Fibroblast of upper back skin (primary cell): ENCODE measurements at places on chromosomes 6 and 20.

DNA sequence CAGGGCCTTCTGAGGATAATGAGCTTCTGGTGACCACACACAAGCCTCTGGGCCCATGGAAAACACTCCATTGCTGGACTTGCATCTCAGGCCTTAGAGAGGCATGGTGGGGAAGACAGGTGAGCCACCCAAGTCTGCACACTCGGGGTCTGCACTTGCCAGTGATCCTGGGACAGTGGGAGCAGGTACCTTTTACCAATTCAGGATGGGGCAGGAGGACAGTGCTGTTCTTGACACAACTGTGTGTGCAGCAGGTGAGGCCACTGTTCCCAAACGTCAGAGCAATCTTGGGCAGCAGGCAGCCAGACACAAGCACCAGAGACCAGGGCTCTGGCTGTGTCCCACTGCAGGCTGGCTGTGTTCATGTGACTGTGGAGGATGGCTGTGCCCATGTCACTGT lies 221.3 kb downstream of the ERMARD start:
- DNase-seq: no peak

GRCh38 chr20:22307409-22307808 lies 277.0 kb downstream of the FOXA2 start:
- DNase-seq: no peak

GRCh38 chr20:44598423-44599305 lies 16.3 kb downstream of the PKIG start:
- DNase-seq: no peak

GRCh38 chr6:10458287-10458686 lies 43.4 kb upstream of the TFAP2A start:
- DNase-seq: no peak

GRCh38 chr20:22159276-22159675 lies 425.1 kb downstream of the FOXA2 start:
- DNase-seq: no peak

DNA sequence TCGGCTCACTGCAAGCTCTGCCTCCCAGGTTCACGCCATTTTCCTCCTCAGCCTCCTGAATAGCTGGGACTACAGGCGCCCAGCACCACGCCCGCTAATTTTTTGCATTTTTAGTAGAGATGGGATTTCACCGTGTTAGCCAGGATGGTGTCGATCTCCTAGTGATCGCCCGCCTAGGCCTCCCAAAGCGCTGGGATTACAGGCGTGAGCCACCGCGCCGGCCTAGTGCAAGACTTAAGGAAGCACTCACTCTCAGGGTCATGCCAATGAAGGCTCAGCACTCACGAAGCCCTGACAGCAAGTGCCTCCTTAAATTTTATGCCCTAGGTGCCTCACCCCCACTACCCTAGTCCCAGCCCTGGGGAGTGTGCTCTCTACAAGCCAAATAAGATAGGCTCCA lies 4.7 kb upstream of the DOK5 start:
- DNase-seq: no peak

GRCh38 chr6:46648869-46649492 lies 3.6 kb downstream of the CYP39A1 start:
- DNase-seq: no peak

DNA sequence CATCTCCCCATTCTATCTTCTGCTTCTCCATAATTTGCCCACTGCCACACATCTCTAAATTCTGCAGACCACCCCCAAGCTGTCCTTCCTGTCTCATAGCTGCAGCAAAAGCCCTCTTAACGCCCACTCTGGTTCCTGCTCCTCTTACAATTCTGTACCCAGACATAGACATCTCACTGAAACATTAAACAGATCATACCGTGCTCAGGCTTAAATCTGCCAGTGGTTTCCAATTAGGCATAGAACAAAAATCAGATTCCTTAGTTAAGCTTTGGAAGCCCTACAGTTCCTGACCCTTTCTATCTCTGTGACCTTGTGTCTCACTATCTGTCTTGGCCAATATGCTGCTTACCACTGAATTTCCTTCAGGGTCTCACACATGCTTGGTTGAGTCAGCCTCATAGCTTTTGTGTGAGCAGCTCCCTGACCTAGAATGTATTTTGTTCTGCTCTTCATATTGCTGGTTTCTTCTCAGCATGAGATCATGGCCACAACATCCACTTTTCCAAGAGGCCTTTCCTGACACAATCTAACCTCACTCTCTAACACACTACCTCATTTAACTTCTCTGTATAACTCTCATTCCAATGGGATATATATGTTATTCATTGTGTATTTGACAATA lies 749.7 kb downstream of the MAFB start:
- peak; percentile 66 for DNase-seq

DNA sequence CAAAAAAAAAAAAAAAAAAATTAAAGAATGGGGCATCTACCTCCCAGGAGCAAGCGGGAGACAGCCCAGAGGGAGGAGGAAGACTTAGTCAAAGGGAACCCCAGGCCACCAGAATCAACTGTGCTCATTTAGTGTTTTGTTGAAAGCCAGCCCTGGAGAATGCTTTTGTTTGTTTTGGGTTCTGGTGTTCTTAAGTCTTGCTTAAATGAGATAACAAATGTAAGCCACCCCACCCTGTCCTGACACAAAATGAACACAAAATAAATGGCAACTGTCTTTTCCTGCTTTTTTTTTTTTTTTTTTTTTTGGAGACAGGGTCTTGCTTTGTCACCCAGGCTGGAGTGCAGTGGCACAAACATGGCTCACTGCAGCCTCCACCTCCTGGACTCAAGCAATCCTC lies 165.0 kb upstream of the JARID2 start:
- DNase-seq: no peak

DNA sequence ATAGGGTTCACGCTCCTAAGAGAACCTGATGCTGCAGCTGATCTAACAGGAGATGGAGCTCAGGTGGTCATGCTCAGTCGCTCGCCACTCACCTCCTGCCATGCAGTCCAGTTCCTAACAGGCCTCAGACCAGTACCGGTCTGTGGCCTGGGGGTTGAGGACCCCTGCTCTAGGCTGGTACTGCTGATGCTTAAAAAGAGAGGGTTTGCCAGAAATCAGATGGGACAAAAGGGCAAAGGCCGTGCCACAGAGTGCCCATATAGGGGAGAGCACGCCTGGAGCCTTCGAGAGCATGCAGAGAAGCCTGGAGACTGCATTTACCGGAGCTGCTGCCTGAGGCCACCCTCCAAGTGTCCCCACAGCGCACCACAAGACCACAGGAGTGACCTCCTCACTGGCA lies 75.5 kb downstream of the PTPN1 start:
- no peak for DNase-seq

GRCh38 chr20:32839982-32840285 lies 18.8 kb upstream of the EFCAB8 start:
- no peak for DNase-seq

DNA sequence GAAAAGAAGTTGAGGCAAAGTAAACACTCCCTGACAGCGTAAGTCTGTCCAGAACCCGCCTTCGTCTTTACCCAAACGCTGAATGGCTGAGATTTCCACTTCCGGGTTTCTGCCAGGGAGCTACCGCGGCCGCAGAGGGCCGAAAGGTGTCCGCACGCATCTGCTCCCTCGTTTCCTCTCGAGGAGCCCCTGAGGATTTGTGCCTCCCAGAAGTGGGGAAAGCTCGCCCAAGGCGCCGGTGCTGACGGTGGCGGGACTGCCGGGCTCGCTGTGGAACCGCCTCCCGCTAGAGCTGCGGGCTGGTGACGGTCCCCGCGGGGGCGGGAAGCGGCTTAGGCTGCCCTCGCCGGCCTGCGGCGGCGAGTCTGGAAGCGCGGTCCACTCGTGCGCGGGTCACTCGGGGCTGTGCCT lies 1760.2 kb upstream of the DEFB115 start:
- peak; percentile 11 for DNase-seq

DNA sequence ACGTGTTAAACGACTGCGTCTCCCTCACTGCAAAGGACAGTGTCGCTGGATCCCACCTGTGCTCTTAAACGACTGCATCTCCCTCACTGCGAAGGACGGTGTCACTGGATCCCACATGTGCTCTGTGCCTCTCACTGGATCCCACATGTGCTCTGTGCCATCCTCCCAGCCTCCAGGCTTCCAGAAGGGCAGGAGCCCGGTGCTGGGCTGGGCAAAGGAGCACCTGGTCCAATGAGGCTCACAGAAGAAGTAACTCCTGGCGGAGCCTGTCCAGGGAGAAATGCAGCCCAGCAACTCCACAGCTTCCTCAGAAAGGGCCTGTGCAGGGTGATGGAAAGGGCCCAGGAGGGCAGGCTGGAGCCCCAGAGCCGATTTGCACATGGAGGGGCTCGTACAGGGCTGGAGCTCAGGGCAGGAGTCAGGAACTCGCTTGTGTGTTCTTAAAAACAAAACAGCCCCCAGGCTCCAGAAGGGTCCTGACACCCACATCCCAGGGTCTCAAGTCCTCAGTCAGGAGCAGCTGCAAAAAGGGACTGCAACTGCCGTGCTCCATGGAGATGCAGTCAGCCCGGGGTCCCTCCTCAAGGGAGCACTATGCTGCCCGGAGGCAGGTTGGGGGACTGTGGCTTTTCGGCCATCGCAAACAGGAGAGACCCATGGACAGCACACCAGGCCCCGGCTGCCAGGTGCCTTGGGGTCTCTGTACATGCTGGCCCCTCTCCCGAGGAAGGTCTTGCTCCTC lies 52.7 kb downstream of the DLL1 start:
- no peak for DNase-seq

GRCh38 chr6:135546206-135546605 lies 48.7 kb upstream of the AHI1 start:
- DNase-seq: no peak

GRCh38 chr6:117906507-117906957 lies 532 bp upstream of the SLC35F1 start:
- no peak for DNase-seq

DNA sequence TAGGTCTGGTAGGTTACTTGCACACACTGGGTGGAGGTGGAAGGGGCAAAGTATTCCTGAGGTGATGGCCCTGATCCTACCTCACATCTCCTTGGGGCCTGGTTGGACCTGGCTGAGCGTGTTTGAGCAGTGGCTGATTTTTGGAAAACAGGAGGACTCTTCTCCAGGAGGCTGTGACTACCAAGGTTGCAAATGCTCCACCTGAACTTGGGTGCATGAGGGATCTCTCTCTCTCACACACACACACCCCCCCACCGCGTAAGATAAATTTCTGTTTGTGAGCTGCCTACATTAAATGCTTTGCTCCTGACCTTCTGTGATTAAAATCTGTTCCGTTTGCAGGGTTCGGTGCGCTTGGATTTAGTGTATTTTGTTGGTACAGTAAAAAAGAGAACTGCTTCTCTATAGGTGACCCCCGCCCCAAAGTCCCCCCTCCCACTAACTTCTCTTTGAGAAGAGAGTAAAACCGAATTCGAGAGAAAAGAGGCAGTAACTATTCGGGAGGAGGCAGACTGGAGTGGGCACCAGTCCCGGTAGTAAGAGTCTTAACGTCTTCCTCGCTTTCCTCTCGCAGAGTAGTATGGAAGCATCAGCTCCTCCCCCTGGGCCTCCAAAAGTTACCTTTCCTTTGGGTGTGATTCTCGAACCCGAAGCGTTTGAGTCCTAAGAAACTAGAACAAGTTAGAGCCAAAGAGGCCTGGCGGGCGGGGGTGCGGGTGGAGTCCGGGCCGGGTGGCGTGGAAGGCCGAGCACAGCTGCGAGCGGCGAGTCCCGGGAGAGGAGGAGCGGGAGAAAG lies 585 bp upstream of the DSE start:
- no peak for DNase-seq

DNA sequence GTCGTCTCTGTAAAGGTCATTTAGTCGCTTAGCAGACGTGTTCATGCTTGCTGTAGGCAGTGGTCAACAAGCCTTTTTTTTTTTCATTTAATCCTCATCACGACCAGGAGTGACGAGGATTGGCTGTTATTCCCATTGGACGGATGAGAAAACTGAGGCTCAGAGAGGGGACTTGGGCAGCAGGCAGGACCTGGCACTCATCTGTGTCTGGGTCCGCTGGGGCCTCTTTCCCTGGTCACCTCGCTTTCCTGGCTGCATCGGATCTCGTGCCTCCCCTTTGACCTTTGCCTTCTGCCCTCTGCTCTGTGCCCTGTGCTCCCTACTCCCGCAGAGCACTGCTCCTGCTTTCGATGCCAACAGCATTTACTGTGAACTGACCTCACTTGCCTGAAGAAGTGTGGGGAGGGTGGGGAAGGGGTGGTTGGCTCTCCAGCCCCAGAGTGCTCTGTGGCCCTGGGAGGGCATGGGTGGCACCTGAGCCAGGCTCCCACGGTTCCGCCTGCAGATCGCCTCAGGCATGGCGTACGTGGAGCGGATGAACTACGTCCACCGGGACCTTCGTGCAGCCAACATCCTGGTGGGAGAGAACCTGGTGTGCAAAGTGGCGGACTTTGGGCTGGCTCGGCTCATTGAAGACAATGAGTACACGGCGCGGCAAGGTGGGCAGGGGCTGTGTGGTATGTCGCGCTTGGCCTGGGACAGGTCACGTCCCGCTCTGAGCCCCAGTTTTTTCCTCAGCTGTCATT lies 56.2 kb downstream of the SRC start:
- DNase-seq: no peak

GRCh38 chr6:111899531-111899930 lies 26.3 kb upstream of the FYN start:
- DNase-seq: no peak

GRCh38 chr6:161374971-161375873 lies 101.4 kb upstream of the AGPAT4 start:
- DNase-seq: peak; percentile 32

DNA sequence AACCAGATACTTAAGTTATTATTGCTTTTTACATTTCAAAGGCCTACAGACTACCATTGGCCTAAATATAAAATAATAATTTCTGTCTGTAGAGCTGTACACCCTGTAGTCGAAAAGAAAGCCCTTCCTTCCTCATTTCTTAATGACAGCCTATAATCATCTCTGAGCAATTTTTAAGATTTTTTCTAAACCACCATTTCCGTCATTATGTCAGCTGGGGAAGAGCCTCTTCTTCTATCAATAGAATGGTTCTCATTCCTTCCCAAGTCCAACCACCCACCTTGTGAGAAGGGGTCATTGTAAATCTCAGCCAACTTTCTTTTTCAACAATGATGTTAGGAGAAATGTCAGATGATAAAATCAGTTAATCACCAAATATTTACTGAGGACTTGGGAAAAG lies 91.8 kb downstream of the PLEKHG1 start:
- DNase-seq: no peak

DNA sequence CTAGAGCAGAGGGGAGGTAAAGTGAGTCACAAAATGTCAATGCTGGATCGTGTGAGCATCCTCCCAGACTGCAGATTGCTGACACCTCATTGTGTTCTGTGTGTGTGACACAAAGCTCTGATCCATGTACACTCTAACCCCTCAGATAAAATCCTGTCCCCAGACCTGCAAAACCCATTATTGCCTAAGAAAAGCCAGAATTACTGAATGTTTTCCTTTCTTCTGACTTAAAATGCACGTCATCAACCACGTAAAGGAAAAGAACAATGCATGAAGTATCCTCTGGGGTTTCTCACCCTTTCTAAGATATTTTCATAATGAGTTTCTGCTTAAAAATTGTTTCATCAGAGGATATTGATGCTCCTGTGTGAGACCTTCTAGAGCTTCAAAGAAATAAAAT lies 218.0 kb upstream of the PREP start:
- DNase-seq: no peak
